ENCODE measurements at places on chromosomes 4 and X.

- no peak for DNase-seq
Observed at GRCh38 chrX:38045538-38046096, 39.3 kb downstream of the SYTL5 start.

- no peak for DNase-seq
Observed at GRCh38 chr4:184147858-184148737, 69.6 kb downstream of the ENPP6 start.

DNA sequence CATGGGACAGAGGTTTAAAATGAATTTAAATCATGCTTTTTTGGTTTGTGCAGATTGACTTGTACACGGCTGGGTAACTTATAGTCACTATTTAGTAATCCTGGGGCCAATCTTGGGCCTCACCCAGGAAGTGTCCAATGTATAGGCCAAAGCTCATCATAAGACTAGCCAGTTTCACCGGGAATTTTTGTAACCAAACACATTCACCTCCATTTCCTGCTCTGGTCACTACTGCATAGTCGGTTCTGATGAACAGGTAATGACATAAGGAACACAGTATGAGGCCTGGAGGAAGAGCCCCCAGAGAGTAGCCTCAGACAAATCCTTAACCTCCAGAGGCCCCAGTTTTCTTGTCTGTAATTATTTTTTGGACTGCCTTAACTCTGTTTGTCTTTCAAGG, 81.9 kb downstream of the HPRT1 start:
- DNase-seq: no peak

DNA sequence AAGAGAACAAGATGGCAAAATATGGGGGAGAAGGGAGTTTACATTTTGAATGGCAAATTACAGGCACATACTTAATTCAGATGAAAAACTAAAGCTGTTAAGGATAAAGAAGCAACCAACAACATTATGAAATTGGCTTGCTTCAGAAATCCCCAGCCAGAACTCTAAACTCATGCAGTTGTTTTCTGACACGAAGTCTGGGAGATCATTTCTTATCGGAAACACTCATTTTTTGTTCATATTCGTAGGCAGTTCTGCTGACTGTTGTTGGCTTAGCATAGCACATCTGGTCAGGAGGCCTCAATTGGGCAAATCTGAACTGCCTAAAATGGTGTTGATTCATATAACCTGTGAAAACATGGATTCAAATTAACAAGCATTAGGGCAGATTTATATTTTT, 33.0 kb upstream of the ARHGAP6 start:
- DNase-seq: no peak

- no peak for DNase-seq
Observed at GRCh38 chr4:37623125-37623524, 63.1 kb downstream of the RELL1 start.

DNA sequence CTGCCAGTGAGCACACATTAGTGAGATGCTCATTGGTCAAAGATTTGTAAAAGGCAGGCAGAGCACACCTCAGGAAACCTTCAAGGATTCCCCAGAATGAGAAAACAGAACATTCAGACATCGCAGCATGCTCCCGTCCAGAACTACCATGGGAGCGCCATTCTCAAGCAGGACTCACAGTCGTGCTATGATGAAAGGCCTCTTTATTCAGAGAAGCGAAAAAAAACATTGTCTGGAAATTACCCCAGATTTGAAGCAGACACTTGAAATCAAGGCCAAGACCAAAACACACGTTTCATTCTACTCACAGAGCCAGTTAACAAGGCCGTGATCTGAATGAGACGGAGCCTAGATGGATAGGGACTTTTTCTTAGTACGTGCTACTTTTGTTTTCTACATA, 961.8 kb upstream of the TENM3 start:
- DNase-seq: no peak

GRCh38 chrX:39096599-39096998, 295.3 kb downstream of the MID1IP1 start:
- no peak for DNase-seq

DNA sequence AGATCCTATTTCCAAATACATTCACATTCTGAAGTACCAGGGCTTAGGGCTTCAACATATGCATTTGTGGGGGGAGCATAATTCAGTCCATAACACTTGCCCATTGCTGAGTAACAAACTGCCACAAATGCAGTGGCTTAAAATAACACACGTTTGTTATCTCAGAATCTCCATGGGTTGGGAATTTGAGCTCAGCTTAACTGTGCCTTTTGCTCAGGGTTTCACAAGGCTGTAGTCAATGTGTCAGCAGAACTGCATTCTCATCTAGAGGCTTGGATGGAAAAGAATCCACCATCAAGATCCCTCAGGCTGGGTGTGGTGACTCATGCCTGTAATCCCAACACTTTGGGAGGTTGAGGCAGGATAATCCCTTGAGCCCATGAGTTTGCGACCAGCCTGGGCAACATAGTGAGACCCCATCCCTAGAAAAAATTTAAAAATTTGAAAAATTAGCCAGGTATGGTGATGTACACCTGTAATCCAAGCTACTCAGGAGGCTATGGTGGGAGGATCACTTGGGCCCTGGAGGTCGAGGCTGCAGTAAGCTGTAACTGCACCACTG, 25.8 kb upstream of the TBL1X start:
- no peak for DNase-seq

DNA sequence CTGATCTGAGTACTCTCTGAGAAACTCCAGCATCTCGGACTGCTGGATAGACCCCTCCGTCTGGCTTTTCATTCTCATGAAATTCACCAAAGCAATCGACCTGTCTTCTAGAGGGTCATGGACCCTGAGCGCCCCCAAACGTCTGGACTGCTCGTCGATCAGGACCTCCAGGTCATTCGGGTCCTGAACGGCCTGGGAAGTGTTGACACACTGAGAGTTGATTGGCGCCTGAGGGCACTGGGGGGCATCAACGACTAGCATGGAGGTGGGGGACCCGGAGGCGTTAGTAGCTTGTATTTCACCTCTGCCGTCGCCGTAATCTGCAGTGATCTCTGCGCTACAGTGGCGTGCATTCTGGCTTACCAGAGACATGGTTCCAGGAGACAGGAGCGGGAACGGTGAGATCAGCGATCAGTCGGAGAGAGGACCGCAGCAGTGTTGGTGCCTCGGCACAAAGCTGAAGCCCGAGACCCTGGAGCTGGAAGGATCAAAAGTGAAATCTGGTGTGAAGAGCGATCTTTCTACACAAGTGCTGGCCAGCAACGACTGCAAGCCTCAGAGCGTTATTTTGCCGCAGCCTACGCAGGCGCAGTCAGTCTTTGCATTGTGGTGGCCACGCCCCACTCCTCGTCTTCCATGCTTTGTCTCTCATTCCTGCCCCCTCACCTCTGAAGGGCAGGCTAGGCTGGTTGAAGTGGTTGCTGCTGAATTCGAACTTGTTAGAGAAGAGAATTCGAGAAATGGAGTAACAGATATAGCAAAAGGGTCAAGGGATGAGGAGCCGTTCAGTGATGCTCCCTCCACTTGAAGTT, at the start of gene MAGEE2:
TSS of gene MAGEE2 (minus strand) at position 575 of the 812 bp plus-strand sequence. CDS start at position 372, 203 bp downstream.
- no peak for DNase-seq

- DNase-seq: no peak
Observed at GRCh38 chrX:40168480-40169011, 70.8 kb upstream of the BCOR start.

GRCh38 chr4:3197366-3198105, 51.4 kb upstream of the MSANTD1 start:
- DNase-seq: no peak

DNA sequence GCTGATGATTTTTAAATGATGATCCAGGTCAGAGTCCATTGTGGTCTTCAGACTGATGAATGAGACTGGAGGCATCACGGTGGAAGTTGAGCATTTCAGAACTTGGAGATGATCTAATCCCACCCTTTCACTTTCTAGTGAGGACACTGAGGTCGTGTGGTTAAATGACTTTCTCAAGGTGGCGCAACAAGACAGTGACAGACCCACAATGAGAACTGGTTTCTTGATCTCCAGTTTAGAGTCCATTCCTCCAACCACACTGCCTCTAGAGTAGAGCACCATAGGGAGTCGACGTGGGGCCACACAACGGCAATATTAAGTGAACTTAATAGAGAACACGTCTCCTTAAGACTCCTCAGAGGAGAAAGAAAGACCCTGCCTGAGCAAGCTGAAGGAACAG, 381.0 kb downstream of the UNC5C start:
- DNase-seq: no peak

DNA sequence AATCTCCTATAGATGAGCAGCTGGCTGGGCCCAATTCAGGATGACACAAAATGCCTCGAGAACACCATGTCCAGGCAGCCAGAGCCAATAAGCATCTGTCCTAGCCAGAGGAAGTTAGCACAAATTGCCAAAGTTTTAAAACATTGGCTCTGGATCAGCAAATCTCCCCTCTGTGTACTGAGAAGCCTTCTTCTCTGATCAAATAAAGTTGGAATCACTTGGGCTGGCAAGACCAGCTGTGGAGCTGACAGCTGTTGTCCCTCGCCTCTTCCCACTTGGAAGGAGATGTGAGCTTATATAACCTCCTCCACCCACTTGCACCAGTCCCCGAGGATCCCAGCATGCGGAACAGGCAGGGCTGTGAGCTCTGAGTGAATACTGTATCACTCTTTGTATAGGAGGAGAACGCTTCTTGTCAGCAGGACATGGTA, 183.9 kb downstream of the OPHN1 start:
- no peak for DNase-seq

DNA sequence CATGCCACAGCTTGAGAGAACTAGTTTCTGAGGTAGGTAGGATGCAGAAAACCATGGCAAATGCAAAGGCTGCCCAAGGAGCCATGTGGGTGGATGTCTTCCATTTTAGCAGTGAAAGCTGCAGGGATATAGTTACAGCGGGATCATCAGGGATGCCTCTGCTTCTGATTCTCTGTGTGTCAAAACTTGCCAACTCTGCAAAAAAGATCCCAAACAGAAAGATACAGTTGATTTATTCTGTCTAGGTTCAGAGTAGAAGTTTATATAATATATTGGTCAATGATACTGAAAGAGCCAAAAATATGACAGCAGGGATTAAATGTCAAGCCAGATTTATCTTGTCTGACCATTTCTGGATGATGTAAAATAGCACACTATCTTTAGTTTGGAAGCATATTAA, 42.4 kb upstream of the SFRP2 start:
- no peak for DNase-seq

DNA sequence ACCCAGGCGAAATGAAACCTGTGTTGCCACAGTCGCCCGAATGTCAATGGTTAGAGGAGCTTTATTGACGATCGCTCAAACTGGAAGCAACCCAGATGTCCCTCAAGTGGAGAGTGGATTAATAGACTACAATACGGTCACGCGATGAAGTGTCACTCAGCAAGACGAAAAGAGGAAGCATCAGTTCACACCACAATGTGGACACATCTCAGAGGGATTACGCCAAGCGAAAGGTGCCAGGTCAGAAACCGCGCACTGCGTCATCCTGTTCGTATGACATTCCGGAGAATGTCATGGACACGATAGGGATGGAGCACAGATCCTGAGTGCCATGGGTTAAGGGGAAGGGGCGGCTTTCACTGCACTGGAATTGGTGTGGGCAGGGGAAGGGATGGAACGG, 111.7 kb downstream of the HMX1 start:
- DNase-seq: no peak

DNA sequence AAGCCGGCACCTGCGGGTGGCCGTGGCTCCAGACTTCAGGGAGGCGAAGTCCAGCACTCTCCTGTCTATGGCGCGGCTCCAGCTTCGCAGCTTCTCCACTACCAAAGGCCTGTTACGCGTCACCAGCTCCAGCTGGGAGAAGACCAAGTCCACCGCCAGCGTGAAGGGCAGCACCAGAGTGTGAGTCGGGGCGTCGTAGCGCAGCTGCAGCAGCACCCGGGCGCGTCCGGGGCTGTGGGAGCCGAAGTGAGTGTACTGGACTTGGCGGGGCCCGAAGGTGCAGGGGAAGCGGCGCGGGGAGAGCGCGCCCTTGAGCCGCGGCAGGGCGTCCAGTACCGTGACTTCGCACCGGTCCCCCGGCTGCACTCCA, 444 bp downstream of the FREM3 start:
- DNase-seq: no peak

DNA sequence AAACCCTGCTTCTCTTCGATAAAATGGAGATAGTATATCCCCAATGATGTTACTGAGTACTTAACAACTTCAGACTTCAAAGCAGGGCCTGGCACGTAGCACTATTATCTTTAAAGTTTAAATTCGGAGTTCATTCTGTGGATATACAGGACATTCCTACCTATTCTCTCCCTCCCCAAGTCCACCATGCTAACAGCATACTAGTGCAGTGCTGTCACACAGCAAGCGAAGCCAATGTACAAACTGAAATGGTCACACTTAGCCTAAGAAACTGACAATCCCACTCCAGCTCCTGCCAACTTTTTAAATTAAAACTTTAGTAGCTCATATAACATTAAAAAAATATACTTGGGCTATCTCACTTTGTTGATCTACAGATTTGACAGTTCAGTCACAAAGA, 1.2 kb upstream of the DNAJB14 start:
- no peak for DNase-seq

DNA sequence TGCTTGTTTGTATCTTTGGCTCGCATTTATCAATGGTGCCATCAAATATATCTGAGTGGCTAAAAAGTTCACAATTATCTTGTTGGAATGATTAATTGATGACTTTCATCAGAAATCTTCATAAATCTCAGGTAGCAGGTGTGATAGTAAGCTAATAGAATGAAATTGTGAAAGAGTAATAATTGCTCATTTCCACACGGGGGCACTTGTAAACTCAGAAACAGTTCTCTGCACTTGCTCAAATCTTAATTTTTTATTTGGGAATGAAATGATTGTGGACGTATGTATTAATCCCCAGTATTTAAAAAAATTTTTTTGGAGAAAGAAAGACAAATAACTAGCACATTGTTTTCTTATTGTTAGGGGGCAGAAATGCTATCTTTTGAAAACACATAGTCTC, 132.8 kb downstream of the DTHD1 start:
- no peak for DNase-seq

GRCh38 chr4:23884741-23885140, 5.1 kb downstream of the PPARGC1A start:
- DNase-seq: no peak
